ENCODE measurements at places on chromosomes 3 and 15.

DNA sequence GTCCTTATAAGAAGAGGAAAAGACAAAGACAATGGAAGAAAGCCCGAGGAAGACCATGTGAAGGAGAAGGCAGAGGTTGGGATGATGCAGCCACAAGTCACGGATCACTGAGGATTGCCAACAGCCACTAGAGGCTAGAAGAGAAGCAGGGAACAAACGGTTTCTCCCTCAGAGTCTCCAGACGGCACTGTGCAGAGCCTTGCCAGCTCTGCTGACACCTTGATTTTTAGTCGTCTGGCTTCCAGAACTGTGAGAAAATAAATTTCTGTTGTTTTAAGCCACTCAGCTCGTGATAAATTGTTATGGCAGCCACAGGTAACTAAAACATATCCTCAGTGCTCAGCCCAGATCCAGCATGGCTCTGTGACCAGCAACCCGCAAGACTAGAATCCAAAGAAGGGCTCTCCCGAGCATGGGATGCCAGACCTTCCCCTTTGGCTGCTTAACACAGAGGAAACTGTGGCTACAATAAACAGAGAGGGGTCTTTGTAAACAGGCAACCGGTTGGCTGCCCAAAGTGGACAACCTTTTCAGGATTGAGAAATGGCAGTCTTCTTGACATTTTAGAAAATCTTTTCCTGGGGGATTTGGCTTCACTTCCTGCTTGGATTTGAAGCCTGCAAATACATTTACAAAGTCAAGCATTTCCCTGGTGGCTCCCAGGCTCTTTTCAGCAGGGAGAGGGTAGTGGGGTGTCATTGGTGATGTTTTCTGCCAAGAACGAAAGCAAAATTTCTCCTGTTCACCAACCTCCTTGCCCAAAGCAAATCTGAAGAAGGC is 88.7 kb upstream of the ADPGK start:
- no peak for DNase-seq

GRCh38 chr3:133675631-133676335 is 14.0 kb upstream of the TOPBP1 start:
- no peak for DNase-seq

DNA sequence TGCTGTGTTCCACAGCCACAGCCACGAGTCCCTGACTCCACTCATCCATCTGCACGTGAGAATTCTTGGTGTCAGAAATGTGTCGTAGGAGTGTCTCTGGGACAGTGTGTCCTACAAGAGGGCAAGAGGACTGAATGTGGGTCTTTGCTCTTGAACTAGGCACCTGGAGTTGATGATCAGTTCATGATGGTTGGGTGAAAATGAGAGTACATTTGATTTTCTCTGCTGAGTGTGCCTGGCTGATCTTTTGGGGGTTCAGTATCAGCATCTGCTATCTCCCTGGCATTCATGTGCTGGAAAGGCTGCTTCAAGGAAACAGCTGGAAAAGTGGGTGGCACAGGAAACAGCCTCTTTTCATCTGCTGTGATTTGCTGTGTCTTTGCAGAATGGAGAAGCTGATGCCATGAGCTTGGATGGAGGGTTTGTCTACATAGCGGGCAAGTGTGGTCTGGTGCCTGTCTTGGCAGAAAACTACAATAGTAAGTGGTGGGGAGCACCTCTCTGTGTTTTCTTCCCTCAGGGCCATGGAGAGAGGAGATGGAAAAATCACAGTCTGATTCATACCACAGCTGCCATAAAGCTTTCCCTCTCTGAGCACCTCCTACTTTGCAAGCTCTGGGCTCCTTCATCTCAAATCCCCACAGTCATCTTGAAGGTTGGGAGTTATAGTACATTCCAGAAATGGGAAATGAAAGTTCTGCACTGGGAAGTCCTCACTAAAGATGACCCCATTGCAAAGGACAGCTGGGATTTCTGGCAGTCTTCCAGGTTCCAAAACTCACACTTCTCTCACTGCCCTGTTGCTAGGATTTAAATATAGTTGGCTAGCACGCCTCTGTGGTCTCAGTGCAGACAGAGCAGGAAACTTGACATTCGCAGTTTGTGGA is 17.8 kb downstream of the TF start:
- DNase-seq = no peak

GRCh38 chr15:43879386-43880355 is 52.9 kb downstream of the WDR76 start:
- no peak for DNase-seq

- DNase-seq = no peak
Observed at GRCh38 chr15:56428821-56429458, 36.0 kb downstream of the MNS1 start.

DNA sequence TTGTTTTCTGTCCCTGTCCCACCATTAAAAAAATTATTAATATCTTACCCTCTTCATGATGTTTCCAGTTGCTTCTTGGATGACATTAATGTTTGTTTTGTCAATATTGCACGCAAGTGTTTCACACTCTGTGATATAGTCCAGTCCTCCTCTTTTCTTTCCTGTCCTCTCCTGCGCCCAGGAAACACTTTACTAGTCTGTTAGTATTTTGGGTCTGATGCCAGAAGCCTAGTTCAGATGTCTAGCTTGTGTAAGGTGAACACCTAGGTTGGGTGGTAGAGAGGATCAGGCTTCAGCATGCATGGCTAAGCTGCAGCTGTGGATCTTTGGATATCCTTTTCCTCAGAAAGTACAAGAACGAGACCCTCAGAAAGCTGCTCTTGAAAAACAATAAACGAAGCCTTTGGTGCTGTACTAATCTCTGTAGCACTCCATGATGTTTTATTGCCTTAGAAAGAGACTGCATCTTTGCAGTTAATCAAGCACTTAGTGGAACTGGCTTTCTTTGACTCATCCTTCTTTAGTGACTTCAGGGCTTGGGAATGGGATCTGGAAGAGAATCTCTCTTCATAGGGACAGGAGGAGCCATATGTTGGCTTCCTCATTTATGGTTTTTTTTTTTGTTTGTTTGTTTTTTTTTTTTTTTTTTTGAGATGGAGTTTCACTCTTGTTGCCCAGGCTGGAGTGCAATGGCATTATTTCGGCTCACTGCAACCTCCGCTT is 253.4 kb downstream of the LPP start:
- DNase-seq = no peak

DNA sequence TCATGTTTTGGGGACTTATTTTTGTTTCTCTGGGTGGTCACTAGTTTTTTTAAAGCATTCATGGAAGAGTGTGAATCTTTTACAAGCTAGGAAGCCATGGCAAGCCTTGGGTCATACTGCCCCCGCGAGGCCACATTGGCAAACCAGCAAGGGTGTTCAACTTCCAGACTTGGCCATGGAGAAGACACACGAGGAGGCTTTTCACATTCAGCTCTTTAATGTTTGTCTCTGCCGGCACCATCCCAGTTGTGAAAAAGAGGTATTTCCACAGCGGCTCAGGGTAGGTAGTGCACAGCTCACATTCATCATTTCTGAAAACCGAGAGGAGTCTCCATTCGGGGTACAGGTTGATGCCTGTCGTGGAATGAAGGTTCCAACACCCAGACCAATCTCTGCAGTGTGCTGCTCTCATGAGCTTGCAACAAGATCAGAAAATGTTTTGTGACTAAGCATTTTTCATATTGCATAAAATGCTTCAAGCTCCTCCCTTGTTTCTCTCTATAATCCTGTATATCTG is 7.7 kb downstream of the CCR5 start:
- no peak for DNase-seq

DNA sequence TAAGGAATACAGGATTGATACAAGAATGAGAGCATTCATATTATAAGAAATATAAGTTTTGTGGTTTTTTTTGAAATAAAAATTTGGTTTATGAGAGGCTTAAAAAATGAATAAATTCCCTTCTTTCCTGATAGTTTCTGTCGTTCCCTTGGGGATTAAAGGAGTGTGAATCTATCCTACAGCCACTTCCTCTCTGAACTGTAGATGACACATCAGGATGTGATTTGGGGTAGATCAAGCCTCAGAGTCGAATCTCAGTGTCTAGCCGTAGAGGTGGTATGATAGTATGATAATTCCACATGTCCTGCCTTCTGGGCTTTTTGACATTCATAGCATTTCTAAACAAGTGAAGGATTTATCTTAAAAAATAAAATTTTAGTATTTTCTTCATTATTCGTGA is 343.1 kb downstream of the LPP start:
- DNase-seq = no peak

DNA sequence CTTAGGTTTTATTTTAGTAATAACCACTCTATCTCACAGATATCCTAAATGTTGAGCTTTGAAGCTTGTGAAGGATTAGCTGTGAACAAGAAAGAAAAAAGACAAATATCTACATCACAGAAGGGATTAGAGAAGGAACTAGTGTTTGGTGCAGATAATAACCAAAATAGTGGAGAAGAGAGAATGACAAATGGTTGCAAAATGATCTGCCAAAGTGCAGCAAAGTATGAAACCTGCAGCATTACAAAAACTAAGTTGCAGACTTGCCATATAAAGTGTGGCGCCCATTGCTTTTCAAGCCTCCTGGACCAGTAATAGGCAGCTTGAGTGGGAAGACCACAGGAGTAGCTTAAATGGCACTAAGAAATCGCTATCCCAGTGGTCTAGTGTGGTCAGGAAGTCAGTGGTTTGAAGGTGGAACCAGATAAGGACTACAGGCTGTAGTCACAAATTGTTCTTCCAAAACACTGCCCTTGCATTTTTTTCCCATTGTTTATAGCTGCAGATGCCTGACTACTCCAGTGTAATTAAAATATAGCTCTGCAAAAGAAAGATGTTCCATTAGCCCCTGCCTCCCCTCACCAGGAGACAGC is 20.7 kb downstream of the TPM1 start:
- DNase-seq = no peak

GRCh38 chr3:181724192-181724965 is 12.7 kb downstream of the SOX2 start:
- DNase-seq = no peak
